Stimulated activated CD8-positive, alpha-beta memory T cell treated with anti-CD3 and anti-CD28 coated beads, Interleukin-4, amount 100 ng/mL, for 4 hours (primary cell): ENCODE measurements at places on chromosomes 6 and 20.

GRCh38 chr6:137191236-137191635 is 17.8 kb upstream of the IL22RA2 start:
- no peak for DNase-seq

GRCh38 chr6:139425780-139426179 is 51.3 kb upstream of the CITED2 start:
- no peak for DNase-seq

- no peak for DNase-seq
Measured at GRCh38 chr6:79011940-79012339, 66.1 kb downstream of the PHIP start.

- DNase-seq = no peak
Measured at GRCh38 chr20:38836991-38837390, 31.5 kb downstream of the PPP1R16B start.

DNA sequence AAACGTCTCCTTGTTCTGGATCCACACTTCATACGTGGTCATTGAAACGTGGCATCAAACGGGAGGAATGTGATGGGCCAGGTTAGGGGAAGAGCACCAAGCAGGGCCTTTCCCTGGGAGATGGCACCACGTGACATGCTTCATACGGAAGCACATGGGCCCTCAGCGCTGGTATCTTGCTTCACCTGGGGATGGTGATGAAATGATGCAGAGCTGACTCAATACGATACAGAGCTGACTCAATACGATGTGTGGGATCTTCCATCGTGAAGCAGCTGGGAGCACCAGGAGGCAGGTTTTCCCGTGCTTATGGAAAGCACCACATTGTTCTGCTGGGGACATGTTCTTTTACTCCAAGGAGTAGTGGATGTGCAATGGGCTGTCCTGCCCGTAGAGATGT is 22.5 kb upstream of the TAGAP start:
- DNase-seq = no peak

DNA sequence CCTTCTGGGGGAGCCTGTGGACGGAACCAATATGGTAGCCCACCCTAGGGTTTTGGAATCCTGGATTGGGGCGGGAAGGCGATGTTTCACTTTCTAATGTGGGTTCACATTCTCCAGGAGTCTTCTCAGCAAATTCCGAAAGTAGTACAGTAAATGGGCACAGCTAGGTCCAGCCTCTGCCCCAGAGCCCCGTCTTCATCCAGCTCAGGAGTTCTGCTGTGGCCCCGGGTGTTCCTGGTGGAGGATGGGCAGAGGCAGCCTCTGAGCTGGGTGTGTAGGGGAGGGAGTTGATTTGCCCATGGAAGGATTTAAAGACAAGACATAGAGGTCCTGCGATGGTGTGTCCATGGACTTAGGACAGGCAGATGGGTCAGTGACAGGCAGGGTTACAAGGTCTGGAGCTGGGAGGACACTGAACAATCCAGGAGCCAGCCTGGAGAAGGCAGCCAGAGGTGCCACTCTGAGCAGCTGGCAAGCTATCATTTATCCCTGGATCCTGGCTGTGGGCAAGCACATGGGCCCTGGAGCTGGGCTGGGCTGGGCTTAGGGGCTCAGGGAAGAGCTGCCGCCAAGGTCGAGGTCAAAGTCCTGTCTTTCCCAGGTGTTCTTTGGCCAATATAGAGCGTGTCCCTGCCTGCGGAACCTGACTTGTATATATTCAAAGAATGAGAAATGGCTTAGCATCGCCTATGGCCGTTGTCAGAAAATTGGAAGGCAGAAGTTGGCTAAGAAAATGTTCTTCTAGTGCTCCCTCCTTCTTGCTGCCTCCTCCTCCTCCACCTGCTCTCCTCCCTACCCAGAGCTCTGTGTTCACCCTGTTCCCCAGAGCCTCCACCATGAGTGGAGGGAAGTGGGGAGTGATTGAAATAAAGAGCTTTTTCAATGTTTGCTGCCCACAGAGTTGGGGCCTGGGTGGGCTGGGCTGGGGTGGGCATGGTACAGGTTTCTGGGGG is 6.7 kb downstream of the CLPSL1 start:
- DNase-seq = no peak

GRCh38 chr6:127737768-127738167 is 160.8 kb downstream of the C6orf58 start:
- no peak for DNase-seq

DNA sequence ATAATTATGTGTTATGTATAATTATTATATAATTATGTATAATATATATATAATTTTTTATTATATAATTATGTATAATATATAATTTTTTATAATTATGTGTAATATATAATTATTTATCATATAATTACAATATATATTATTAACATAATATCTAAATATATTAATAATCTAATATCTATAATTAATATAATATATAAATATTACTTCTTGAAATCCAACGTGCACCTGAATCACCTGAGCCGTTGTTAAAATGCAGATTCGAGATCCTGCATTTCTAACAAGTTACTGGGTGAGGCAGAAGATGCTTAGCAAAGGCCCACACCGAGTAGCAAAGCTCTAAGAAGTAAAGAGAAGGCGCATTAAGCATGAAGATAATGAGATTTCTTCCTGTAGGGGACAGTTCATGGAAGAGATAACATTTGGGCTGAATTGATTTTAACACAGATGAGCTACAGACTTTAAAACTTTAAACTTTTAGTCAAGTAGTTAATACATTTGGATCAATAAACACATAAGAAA is 406.4 kb upstream of the PLCB4 start:
- DNase-seq = no peak

GRCh38 chr6:143007646-143008045 is 53.0 kb upstream of the AIG1 start:
- no peak for DNase-seq

GRCh38 chr6:85285114-85285513 is 164.8 kb upstream of the NT5E start:
- DNase-seq = no peak

- DNase-seq = no peak
Measured at GRCh38 chr6:91299544-91300491, 712.9 kb upstream of the MAP3K7 start.

DNA sequence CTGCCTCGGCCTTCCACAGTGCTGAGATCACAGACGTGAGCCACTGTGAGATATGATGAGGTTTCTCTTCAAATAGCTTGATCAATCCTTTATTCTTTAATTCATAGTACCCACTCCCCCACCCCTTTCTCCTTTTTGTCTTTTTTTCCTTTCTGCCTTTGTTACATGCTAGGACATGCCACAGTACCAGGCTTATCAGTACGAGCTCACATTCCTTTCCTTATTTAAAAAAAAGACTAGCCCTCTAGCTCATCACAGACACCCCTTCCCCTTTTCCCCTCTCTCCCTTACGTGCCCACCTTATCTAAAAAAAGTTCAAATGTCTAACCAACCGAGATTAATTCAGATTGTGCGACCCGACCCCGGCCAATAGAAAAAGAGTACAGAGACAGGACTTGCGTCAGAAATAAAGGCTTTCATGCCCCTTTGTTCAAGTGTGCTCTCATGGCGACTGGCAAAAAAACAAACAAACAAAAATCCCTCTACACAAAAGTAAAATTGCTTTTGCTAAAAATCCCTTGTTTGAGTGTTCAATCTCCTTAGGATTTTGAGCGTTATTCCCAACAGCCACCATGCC is 49.2 kb downstream of the MRAP2 start:
- no peak for DNase-seq

DNA sequence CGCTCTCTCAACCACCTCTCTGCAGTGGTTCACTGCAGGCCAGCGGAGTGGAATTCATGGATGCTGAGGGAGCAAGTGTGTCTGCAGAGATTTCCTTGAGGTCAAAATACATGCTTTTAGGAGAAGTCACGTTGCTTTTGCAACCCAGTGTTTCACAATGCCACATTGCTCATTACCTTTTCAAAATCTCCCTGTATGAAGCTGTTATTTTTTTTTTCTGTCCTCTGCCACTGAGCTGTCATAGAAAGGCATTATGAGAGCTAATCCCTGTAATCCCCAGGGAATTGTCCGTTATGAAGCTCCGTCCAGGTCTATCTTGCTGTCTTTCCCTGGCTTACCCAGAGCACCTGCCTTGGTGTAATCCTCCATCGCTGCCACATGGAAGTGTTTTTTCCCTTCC is 60.5 kb upstream of the SLC22A23 start:
- no peak for DNase-seq

GRCh38 chr6:13920552-13920951 is 4.2 kb upstream of the RNF182 start:
- DNase-seq = no peak

DNA sequence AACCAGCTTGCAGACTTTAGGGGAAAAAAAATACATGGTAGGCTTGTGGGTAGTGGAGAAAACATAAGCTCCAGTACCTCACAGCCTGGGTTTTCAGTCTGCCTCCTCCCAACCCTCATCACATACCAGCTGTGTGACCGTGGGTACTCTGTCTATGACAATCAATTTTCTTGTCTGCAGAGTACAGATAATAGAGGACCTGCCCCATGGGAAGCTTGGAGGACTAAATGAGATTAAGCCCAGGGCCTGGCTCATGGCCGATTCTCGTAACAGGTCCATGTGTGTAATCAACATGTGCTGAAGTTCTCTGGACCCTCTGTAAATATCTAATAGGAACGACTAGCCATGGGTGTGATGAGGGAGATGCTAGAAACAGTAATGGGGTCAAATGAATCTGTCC is 34.0 kb downstream of the NT5E start:
- no peak for DNase-seq

DNA sequence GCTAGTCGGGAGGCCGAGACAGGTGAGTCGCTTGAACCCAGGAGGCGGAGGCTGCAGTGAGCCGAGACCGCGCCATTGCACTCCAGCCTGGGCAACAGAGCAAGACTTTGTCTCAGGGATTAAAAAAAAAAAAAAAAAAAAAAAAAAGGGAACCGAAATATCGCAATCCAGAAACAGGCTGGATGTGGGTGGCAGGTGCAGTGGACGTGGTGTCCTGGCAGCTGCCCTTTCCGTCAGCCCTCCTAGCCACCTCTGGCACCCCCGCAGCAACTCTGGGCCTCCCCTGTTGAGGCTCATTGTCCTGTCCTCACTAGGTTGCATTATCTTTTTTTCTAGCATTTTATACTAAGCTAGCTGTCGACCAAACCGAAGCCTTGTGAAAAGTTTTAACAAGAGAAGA is 113.5 kb downstream of the DTNBP1 start:
- DNase-seq = no peak

GRCh38 chr20:21941941-21942805 is 236.7 kb downstream of the PAX1 start:
- DNase-seq = no peak

GRCh38 chr20:53950031-53950430 is 120.4 kb downstream of the BCAS1 start:
- DNase-seq = no peak

GRCh38 chr6:34318499-34319470 is 70.0 kb upstream of the SMIM29 start:
- no peak for DNase-seq

GRCh38 chr6:108406943-108407342 is 112.1 kb downstream of the AFG1L start:
- DNase-seq = no peak

DNA sequence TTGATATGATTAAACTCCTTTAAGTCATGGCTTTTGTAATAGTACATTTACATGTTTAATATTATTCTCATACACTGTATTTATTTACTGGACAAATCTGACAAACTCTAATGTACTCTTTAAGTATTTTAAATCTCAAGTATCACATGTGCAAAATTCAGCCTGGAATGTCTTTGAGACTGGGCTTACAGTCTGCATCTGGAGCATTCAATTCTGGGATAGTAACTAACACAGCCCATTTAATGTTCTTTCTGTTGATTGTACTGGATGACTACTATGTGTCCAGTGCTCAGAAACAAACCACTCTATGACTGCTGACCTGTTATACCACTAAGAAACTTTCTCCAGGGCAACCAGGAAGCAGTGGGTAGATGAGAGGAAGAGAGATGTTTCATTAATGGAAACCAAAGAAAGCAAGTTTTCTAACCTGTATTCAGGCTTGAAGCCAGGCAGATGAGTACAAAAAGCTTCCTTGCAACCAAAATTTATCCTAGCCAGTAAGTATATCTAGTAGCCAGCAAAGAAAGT is 26.8 kb downstream of the FBXL4 start:
- no peak for DNase-seq

GRCh38 chr20:48455651-48456365 is 372.0 kb downstream of the PREX1 start:
- no peak for DNase-seq

- no peak for DNase-seq
Measured at GRCh38 chr6:79913369-79913768, 34.0 kb downstream of the ELOVL4 start.

GRCh38 chr6:3293271-3294155 is 34.8 kb downstream of the PSMG4 start:
- DNase-seq = no peak

DNA sequence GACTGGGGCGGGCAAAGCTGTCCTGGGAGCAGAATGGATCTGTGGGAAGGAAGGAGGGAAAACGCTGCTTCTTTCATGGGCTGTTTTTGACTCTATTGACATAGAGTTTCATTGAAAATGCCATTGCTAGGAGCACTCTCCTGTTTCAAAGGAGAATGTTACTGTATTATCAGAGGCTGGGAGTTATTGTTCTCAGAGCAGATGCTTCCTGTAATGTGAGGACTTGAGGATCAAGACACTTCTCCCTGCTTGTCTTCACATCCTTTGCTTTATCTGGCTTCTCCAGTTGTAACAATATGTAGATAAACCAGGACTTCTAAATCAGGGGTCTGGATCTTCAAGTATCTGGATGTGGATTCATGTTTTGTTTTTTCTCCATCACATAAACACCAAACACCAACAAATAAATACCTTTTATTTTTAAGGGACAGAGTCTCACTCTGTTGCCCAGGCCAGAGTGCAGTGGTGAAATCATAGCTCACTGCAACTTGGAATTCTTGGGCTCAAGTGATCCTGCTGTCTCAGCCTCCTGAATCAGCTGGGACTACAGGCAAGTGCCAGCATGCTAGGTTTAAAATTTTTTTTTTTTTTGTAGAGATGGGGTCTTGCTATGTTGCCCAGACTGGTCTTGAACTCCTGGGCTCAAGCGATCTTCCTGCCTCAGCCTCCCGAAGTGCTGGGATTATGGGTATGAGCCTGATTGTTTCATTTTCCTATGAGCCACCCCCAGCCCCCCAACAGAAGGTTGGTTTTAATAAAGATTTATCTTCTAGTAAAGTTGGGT is 3.9 kb downstream of the CD109 start:
- no peak for DNase-seq

- no peak for DNase-seq
Measured at GRCh38 chr6:80742481-80742880, 636.0 kb downstream of the BCKDHB start.

DNA sequence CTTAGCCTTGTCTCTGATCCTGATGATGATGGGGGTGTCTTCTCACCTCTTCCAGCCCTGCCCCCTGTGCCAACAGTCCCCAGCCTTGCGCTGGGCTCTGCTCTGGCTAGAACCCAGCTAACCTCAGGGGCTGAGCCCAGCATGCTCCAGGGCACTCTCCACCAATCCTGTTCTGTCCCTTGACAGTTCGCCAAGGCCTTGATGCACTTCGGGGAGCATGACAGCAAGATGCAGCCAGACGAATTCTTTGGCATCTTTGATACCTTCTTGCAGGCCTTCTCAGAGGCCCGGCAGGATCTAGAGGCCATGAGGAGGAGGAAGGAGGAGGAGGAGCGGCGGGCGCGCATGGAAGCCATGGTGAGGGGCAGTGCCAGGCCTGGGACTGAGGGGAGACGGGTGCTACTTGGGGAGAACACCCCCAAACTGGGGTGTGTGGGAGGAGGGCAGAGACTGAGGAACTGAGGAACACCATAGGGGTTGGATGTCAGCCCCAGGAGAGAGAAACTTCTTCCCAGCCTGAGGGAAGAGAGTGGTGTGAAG is 33.1 kb downstream of the MOCS1 start:
- no peak for DNase-seq
